ENCODE measurements at places on chromosomes 13 and 19.

DNA sequence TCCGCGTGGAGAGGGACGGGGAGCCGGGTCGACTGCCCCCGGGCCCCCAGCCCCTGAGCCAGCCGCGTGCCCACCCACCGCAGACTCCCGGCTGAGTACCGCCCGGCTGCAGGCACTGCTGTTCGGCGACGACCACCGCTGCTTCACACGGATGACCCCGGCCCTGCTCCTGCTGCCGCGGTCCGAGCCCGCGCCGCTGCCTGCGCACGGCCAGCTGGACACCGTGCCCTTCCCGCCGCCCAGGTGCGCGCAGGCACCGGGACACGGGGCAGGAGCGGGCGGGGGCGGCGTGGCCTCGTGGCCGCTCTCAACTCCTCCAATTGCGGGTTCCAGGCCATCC is 1.6 kb downstream of the AMH start:
- no peak for DNase-seq

- DNase-seq, result no peak
These were observed 432.2 kb upstream of the ZNF507 start for GRCh38 chr19:31913103-31913661.

DNA sequence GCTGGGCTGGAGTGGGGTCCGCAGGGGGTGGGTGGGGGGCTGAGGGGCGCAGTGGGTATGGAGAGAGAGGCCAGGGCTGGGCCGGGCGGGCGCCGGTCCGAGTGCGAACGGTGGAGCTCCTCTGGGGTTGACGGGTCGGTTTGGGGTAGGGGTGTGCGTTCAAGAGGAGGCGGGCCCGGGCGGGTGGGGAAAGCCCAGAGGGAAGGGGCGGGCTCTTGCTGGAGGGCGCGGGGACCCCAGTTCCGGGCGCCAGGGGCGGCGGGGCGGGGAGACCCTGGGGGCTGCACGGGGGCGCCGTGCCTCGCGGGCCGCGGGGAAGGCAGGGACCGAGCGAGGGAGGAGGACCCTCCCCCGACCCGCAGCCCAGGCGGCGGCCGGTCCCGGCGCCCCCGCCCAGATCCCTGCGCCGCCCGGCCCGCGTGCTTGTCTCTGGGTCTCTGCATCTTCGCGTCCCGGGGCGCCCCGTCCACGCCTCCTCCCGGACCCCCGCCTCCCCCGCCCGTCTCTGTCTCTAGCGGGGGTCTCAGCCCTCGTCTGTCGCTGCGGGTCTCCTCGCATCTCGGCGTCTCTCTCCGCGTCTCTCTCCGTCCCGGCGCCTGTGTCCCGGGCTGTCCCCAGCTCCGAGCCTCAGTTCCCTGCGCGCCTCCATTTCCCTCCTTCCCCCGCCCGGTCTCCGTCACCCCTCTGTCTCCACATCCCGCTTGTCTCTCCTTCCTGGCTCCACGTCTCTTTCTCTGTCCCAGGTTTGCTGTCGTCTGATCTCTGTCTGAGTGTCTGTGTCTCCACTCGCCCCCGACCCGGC is 8.3 kb upstream of the SHISA7 start:
- no peak for DNase-seq

GRCh38 chr13:112781287-112781686 is 91.4 kb downstream of the ATP11A start:
- DNase-seq, result peak; percentile 17

GRCh38 chr19:38264486-38265212 is at the start of gene SPINT2:
Gene SPINT2 (plus strand): TSS chr19:38264573. CDS start chr19:38264893, 320 bp downstream.
- no peak for DNase-seq

DNA sequence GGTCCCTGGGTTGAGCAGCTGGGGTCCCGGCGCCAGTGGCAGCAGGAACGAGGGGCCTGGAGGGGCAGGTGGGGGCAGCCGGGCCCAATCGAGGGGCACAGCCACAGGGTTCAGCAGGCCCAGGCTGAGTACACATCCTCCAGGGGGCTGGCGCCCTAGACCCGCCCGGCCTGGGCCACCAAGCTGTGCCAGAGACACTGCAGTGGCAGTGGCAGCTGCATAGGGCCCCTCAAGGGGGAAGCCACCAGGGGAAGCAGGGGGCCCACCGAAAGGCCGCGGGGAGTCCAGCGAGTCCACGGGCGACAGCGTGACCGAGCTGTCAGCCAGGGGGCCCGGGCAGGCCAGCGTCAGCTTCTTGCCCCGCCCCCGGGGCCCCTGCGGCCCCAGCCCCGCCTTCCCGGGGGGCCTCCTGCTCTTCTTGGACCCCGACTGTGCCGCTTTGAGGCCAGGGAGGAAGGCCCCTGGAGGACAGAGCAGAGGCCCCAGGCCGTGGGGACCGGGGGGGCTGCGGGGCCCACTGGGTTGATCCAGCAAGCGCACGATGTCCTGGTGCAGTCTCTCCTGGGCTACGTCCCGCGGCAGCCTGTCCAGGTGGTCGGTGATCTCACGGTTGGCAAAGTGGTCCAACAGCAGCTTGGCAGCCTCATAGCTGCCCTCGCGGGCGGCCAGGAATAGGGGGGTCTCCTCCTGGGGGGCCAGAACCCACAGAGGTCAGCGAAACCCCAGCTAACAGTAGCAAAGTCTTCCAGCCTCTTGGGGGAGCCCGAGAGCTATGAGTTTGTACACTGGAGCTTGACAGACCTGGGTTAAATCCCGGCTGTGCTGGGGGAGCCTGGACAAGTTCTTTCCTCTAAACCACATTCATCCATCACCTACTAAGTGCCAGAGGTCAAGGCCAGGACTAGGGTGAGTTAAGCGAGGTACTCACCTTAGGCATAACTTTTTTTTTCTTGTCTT is 39.5 kb downstream of the NOTCH3 start:
- no peak for DNase-seq

DNA sequence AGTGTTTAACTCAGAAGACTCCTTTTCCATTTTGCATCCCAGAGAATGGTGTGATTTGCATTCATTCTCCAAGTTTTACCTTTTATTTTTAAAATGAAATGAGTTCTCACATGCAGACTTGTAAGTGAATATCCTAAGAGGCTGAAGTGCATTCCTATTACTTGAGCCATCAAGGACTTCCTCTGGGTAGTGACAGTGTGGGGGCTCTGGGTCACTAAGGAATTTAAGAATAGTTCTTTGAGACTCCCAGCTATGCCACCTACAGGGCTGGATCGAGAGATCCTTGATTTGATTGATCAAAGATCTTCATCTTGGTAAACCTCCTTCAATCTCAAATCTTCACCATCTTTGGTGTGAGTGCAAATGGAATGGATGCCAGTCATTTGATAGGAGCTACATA is 36.3 kb upstream of the SLC10A2 start:
- DNase-seq, result no peak

- no peak for DNase-seq
These were observed 663.8 kb upstream of the MIR17HG start for GRCh38 chr13:90683711-90684131.
